Omental fat pad (tissue), 4 donors: ENCODE measurements at places on chromosomes 4 and X.
A peak's percentile ranks its signal among the peaks of the same experiment; 100 is the strongest.

DNA sequence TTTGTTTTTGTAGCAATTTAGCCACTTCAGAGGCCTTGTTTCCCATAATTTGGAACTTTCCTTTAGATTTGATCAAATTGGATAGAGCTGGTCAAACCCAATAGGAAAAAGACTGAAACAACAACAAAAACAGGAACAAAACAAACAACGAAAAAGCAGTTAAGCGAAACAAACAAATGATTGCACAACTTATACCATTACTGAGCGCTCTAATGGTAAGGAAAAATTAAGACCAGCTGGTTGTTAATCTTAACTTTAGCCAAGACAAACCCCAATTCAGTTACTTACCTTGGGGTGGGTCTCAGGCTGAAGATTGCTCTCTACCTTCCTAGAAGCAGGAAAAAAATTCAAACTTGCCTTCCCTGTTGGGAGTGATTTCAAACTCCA lies 38.3 kb downstream of the SPCS3 start:
- DNase-seq = no peak

DNA sequence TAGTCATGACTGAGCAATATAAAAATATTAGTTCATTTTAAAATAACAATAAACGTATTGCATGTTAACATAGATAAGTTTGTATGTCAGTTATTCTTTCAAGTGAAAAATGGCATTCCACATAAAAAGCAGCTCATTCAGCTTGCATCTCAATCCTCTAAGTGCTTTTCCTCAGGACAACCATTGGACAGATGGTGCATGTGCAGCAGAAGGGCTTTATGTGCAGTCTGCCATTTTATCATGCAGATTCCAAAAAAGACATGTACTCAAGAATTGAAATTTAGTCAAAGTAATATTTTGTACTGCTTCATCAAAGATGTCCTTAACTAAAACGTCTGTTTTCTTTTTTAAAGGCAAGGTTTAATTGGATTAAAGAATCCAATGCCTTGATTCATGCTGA lies 93.4 kb downstream of the RS1 start:
- DNase-seq = no peak

DNA sequence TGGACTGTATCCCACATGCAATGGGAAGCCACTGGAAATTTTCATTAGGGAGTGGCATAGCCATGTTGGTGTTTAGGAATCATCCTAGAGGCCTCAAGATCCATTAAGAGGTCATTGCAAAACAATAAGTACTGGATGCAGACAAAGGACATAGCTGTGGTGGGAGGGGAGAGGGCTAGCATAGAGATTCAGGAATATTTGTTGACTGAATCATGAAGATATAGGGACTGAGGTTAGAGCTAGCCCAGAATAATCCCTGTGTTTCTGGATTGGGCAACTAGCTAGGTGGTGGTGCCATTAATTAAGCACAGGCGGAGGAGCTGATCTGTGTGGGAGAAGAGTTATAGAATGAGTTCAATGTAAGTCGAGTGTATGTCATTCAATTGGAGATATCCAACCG lies 135.0 kb downstream of the RAB28 start:
- no peak for DNase-seq

- no peak for DNase-seq
These were observed 509.6 kb upstream of the DIPK2B start for GRCh38 chrX:45710081-45710801.

DNA sequence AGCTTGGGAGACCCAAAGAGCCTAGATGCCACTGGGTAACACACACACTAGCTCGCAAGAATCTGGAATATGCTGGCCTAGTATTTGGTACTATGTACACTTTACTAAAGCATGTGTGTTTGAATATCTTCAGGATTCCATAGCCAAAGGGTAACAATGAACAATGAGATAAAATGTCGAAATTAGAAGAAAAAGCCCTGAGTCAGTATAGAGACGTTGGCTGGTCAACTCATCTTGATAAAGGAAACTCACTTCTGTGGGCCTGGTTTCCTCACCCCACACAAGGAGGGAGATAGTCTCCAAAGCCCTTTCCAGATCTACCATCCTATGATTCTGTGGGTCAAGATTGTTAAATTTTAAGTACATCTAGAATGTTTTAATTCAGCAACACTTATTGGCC lies 6.9 kb downstream of the ZDHHC9 start:
- no peak for DNase-seq

DNA sequence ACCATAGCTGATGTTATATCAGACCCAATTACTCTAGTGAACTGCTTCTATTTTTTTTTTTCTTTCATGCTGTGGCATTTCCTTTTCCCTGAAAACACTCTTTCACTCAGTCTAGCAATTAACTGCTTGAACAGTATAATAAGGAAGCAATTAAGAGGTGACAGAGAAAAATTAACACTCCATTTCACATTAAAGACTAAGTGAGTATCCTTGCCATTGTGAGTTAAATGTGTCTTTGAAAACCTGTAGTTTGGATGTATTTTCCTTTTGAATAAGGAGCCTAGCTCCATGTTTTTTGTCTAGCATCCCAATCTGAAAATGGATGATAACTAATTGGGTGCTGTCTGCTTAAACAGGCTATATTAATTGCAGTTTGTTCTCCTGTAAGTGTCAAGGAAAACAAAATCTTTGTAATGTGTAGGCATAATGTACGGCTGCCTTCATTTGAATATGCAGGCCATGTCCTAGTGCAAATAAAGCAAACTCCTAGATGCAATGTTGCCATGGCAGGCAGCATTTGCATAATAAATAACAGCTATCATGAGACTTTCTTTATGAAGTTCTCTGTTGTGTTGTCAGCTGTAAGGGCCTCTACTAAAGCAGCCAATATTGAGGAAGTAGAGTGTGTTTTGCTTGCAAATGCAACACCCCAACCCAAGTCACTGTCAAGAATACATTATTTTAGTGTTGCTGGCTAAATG lies 416.7 kb downstream of the ZIC3 start:
- no peak for DNase-seq

DNA sequence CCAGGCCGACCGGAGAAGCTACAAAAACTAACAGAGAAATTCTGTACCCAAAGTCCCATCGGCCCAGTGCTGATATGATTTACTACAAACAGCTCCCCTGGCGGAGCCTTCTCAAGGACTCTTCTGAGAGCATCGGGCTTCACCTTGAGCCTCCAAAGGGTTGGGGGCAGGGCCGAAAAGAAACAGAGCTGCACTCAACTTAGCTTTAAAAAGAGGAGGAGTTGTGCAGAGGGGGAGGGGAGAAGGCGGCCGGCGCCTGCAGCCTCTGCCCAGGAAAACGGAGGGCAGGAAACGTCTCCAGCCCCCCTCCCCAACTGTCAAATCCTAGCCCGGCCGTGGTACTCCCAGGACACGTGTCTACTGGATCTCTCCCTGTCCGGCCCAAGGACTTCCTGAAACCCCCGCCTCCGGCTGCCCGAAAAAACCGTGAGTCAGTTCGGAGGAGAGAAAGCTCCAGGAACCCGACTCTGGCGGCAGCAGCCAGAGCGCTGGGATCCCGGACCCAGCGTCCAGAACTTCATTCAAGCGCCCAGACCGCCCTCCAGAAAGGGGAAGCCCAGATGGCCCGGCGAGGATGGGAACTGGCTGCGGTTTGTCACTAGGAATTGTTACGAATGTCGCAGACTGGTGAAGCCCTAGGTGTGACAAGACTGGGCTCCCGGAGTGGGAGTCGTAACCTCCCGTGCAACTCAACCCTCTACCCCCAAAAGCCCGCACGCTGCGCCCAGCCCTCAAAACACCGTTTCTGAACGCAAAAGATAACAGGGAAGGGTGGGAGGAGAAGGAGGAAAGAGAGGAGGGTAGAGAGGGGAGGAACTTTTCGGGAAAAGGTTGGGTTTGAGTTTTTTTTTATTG lies 973 bp downstream of the ADAMTS3 start:
- DNase-seq = peak; percentile 50

DNA sequence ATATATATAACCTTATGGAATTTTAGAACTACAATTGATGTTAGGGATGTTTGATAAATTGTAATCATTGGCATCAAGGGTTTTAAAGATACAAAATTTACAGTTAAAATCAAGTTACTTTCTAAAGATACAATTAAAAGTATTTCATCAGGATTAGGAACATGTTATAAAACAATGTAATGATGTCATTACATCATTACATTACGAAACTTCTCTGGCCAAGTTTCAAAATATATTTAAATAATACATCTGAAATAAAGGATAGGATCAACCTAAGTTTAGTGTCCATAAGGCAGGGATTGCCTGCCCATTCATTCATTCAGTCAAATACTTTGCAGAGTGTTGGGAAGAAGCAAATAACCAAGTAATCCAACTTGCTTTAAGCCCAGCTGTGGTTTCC lies 75.1 kb downstream of the TENM3 start:
- no peak for DNase-seq

- no peak for DNase-seq
These were observed 38.4 kb upstream of the ZNF518B start for GRCh38 chr4:10495651-10496050.

DNA sequence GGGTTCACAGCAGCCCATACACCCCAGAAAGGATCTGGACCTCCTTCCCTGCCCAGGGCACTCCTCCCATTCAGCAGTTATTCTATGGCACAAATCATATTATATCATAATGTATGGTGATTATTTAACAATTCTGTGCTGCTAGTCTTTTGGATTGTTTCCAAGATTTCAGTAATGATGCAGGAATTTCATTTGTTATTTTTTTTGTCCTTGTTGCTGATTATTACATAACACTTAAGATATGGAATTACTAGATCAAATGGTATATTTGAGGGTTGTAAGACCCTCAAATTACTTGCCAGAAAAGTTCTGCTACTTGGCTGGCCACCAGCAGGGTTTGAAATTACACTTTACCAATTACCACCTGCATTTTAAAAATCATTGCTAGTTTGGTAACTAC lies 36.4 kb downstream of the QDPR start:
- DNase-seq = no peak

DNA sequence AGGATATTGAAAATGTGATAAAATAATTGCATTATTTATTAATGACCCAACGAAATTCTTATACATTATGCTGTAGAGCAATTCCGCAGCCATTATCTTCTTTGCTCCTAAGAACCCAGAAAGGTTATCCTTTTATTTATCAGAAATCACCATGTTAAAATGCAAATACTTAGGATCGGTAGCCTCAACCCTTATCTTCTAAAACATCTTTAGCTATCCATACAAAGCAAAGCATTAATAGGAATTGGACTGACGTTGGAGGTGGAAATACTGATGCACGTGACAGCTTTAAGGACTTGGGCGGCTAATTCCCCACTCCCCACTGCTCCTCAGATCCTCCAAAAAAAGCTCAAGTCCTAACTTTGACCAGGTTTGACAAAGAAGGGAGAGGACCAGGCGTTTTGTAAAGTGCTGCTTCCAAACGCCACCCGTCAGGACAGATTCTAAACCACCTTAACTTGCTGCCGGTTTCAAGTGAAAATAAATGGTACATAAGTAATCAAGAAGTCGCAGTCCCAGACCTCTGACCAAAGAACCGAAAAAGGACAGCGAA lies 539 bp upstream of the SPCS3 start:
- DNase-seq = no peak

GRCh38 chr4:42446823-42447222 lies 49.5 kb downstream of the SHISA3 start:
- DNase-seq = no peak

DNA sequence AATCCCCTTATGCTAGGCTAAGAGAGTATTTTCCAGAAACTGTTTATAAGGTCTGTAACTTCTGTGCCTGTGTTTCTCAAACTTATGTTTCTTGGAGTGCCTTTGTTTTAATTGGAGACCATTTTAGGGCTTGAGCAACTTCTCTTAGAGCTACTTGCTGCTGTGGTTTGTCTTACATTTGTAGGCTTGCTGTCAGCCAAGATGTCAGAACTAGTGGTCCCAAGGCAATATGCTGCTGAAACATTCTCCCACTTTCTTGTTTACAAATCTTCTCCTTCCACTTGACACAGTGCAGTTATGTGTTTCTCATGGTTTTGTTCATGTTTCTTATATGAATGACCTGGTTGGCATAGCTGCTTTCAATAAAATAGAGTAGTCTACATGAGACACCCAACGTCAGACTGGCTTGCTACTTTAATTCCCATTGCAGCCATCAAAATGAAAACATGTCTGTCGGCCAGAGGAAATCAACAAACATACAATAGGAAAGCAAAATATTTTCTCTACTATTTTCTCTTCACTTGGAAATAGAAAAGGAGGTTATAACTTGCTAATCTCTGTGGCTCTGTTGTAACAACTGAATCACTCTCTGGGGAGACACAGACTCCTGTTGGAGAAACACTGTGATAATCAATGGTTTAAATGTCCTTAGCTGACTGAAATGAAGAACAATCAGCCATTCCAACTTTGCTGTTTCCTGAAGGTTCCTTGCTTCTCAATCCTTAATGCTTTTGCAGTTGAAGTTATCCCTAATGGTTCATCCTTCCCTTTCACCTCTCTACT lies 426.4 kb downstream of the PDGFC start:
- no peak for DNase-seq

- DNase-seq = no peak
These were observed 122.1 kb downstream of the ANKRD50 start for GRCh38 chr4:124590480-124590879.

GRCh38 chr4:140315970-140316369 lies 57.5 kb upstream of the SCOC start:
- no peak for DNase-seq

- no peak for DNase-seq
These were observed 27.4 kb downstream of the CENPU start for GRCh38 chr4:184706453-184706852.

- no peak for DNase-seq
These were observed 2.4 kb upstream of the AFF2 start for GRCh38 chrX:148498067-148498466.

DNA sequence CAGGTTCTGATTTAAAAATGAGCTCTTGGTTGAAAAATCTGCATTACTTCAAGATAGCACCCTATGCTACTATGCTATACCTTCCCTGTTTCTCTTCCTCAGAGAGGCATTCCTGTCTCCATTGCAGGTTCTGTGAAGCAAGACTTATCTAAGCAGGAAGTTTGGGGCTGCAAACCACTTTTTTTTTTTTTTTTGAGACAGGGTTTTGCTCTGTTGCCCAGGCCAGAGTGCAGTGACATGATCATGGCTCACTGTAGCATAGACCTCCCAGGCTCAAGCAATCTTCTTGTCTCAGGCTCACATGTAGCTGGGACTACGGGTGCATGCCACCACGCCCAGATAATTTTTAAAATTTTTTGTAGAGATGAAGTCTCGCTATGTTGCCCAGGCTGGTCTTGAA lies 4.0 kb upstream of the CCNG2 start:
- DNase-seq = no peak

DNA sequence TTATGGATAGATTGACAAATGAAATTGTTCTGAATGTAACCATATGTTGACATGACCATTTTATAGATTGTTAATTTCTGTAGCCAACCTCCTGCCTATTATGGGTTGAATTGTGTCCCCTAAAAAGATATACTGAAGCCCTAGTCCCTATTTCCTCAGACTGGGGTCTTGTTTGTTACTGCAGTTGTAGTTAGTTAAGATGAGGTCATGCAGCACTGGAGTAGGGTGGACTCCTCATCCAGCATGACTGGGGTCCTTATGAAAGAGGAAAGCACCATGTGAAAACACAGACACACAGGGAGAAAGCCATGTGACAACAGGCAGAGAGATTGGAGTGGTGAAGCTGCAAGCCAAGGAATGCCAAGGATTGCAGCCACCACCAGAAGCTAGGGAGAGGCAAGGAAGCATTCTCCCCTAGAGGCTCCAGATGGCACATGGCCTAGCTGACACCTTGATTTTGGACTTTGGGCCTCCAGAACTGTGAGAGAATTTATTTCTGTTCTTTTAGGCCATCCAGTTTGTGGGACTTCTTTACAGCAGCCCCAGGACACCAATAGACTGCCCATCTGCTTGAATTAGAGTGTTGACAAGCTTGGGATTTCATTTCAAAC lies 14.0 kb downstream of the MTM1 start:
- no peak for DNase-seq

- DNase-seq = no peak
These were observed 10.7 kb downstream of the CCNQ start for GRCh38 chrX:153588021-153588781.
